ENCODE measurements at places on chromosomes 16 and 17.

GRCh38 chr16:12398029-12398682, 405.5 kb downstream of the CPPED1 start:
- no peak for DNase-seq

DNA sequence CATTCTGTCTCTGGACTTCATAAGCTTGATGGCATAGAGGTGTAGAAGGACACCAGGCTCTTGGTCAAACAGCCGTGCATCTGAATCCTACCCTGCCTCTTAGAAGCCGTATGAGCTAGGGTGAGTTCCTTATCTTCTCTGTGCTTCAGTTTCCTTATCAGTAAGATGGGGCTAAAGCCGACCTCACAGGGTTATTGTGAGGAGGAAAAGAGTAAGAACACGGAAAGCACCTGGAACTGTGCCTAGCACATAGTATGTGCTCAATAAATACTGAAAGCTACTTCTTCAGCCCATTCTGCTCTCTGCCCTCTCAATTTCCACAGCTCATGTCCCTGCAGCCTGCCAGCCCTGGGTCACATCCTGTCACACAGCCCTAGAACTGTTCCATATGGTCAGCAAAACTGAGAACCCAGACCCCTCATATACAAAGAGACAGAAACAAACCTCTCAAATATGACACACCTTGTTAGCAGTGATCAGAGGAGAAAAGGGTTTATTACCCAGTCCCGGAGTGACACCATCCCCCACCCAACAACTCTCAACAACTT, 17.0 kb upstream of the UBTF start:
- no peak for DNase-seq

DNA sequence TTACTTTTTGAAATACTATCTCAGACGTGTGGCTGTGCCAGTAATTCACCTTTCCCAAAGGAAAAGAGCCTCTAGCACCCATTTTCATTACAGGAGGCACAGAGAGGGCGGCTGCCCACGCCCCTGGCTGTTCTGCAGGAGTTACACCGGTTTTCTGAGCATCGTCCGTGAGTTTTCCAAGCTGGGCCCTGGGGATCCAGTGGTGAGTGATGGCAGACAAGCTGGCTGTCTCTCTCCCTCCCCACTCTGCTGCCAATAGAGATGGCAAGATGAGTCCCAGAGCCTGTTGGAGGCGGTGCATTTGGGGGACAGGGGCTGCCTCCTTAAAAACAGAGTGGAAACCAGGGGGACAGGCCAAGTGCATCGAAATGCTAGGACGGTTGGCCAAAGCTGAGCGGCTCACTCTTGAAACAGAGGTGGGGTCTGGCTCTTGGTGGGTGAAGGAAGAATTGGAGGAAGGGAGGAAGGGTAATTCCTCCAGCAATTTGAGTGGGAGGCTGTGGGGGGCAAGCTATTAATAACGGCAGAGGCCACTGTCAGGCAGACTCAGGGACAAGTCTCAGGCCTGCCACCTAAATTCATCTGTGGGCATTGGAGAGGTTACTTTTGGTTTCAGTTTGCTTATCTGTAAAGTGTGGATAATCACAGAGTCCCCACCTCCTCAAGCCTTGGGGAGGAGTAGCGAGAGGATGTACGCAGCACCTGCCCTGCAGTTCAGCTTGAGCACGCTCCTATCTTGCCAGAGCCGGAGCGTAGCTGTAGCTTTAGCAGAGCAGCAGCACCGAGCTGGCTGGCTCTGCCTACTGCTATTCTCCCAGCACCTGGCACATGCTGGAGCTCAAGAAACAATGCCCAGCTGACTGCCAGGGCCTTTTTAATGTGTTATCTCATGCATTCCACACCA, 7.5 kb upstream of the NOS2 start:
- no peak for DNase-seq

- no peak for DNase-seq
These were observed 352.4 kb downstream of the C16orf95 start for GRCh38 chr16:86964796-86965241.

GRCh38 chr17:43445009-43445589, 38.7 kb upstream of the DHX8 start:
- no peak for DNase-seq

GRCh38 chr16:77881355-77882030, 93.1 kb downstream of the VAT1L start:
- no peak for DNase-seq

DNA sequence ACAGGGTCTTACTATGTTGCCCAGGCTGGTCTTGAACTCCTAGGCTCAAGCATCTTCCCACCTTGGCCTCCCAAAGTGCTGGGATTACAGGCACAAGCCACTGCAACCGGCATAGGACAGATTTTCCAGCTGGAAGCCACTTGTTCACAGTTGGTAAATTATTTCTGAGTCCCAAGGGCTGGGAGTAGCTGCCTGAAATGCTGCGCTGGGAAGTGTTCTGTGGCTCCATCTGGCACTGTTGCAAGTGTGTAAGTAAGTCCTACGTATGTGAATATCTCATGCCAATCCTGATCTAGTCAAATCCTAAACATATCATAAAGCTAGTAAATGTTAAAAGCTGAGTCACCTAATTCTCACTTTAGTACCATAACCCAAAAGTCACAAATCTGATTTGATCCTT, 48.1 kb downstream of the YWHAE start:
- DNase-seq: no peak

DNA sequence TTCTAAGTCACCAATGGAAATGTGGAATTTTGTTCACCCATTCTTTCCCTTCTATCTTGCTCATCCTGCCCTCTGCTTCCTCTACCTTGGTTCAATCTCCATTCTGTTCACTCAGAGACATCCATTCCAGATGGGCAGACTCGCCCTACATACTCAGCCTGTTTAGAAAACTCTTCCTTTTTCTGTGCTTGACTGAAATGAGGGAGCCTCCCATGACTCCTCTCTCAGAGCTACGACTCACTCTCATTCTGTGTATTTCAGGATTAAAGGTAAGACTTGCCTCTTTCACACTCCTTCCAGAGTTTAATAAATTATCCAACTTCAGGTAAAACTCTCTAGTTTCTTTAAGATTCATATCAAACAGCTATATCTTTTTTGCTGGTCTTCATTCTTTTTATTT, 182.8 kb downstream of the HS3ST3A1 start:
- DNase-seq: no peak

- DNase-seq: no peak
These were observed 54.4 kb downstream of the TAOK1 start for GRCh38 chr17:29444589-29444988.

- no peak for DNase-seq
These were observed 611 bp downstream of the SMARCE1 start for GRCh38 chr17:40646791-40647623.

- no peak for DNase-seq
These were observed 137.6 kb downstream of the RBFOX3 start for GRCh38 chr17:79473111-79473875.

DNA sequence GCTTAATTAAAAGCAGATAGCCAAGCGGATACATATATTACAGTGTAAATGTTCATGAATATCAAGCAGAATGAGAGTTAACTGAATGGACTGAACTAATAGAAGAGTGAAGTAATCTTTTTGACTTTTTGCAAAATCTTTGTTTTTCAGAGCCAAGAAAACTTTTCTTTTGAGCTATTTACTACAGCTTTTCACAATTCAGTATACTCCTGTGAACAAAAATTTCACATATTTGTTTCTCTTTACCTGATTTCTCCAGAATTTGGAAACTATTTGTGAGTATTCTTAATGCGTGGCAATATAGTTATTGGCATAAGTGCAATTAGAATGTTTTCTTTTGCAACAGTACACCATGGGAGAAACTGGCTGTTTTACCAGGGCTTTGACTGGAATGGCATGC, 9.1 kb upstream of the DUXB start:
- no peak for DNase-seq

DNA sequence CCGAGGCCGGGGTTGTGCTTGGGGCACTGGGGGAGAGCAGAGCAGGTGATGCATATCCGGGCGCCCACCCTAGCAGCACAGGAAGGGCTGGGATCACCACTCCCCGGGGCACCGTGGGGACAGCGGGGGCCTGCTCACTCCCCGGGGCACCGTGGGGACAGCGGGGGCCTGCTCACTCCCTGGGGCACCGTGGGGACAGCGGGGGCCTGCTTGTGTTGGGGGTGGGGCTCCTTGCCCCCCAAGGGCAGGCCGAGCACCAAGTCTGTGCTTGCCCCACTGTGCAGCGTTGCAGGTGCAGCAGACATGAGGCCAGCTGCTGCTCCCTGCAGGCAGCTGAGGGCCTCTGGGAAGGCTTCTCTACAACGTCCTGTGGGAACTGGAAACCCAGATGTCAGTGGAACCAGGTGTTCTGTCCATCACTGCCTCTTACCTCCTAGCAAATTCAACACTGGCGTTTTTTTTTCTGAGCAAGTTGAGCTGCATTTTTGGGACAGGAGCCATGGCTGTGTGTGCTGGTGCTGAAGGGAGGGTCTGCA, 25.0 kb upstream of the ZNF750 start:
- peak; percentile 75 for DNase-seq

DNA sequence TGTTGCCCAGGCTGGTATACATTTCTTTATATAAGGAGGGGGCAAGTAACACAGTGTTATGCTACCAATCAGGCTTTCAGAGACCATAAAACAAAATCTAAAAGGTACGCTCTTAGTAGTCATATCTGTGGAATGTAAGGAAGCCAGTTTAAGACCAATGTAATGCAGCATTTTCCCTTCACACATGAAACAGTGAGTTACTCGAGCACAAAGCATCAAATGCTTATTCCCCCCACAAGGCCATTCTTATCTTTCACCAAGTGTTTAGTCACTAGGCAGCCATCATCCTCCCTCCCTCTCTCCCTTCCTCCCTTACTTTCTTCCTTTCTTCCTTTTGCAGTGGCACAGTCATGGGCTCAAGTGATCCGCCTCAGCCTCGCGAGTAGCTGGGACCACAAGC, 12.8 kb downstream of the HMOX2 start:
- DNase-seq: no peak

- no peak for DNase-seq
These were observed 22.0 kb upstream of the USP10 start for GRCh38 chr16:84677849-84678248.

DNA sequence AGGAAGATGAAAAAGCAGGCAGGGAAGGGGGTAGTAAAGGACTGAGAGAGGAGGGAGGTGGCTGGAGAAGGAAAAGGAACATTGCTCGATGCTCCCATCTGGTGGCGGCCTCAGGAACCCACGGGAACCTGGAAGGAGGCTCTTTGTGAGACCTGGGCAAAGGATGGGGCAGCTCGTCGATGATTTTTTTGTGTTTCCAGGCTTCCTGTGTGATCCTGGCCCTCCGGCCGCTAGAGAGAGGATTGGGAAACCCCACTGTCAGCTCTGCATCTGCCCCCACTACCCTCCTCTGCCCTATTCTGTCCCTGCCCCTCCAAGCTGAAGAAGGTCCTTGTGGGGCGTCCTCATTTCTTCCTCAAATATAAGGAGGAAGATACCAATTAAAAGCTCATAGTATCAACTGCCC, 6.6 kb downstream of the WFIKKN2 start:
- peak; percentile 62 for DNase-seq

GRCh38 chr16:29011112-29011511, 26.3 kb downstream of the LAT start:
- no peak for DNase-seq

- DNase-seq: no peak
These were observed 21.3 kb downstream of the ADGRG5 start for GRCh38 chr16:57563761-57564160.

- no peak for DNase-seq
These were observed 9.3 kb upstream of the USP7 start for GRCh38 chr16:8972843-8973586.

GRCh38 chr16:68768175-68768574, 31.1 kb downstream of the CDH1 start:
- DNase-seq: no peak

GRCh38 chr17:81302861-81303333, 7.8 kb upstream of the SLC38A10 start:
- no peak for DNase-seq

- DNase-seq: no peak
These were observed 17.6 kb downstream of the EPOP start for GRCh38 chr17:38656959-38657823.

GRCh38 chr17:21039839-21040575, 2.8 kb downstream of the USP22 start:
- DNase-seq: peak; percentile 29

DNA sequence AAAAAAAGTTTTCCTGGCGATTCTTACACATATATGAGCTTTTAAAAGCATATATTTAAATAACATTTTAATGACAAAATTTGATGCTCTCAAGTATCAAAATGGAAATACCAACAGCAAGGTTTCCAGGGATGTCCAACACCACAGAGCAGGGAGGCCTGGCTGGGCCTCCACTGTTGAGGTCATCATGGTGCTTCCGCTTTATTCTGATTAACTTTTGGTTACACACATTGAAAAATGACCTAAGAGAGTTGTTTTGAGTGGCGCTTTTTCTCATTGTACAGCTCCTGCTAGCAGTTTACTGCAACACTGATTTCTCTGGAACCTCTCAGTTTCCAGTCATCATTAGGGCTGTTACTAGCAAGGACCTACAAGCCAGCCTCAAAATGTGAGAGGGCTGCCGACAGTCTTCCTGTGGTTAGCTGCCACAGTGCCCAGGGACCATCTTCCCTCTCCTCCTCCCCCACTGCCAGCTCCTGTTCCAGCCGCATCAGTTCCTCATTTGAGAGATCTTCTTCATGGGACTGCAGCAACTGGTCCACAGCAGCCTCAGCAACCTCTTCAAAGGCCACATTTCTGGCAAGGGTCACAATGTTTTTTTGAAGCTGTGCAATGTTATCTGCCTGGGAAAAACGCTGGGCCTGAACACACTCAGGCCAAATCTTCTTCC, 21.3 kb downstream of the DEF8 start:
- DNase-seq: no peak

GRCh38 chr17:2043785-2044184, 2.0 kb downstream of the OVCA2 start:
- DNase-seq: no peak
